GM23338 (cell line): ENCODE measurements at places on chromosomes 16 and 17. TPM values are rescaled to one million over a fixed set of nuclear protein-coding genes. Genes with fewer than 3 reads are reported as not detected.
A peak's percentile ranks its signal among the peaks of the same experiment; 100 is the strongest.

ARHGDIG gene
- total RNA-seq = 1.0 and 1.2 TPM in 2 replicates

TNRC6C gene
- 16.2 and 16.6 TPM in 2 replicates for total RNA-seq

- DNase-seq = no peak
- H3K4me1 ChIP-seq = no peaks in the 10 kb centered on the region
- no peak overlapping the region for H3K4me3 ChIP-seq
- H3K36me3 ChIP-seq = no peaks in the 10 kb centered on the region
Measured at GRCh38 chr16:79013930-79014660, 586.4 kb downstream of the MAF start.

XAF1 gene
- total RNA-seq = not detected in 2 replicates

DNA sequence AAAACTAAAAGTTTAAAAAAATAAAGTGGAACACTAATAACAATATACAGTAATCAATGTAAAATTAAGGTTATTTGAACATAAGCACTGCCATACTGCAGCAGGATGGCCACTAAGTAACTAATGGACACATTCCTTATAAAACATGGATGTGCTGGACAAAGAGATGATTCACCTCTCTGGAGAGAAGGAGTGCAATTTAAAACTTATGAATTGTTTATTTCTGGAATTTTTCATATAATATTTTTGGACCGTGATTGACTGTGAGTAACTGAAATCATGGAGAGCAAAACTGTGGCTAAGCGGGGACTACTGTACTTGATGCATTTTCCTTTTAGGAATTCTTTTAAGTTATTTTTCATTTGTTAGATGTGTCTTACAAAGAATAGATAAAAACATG lies 21.8 kb downstream of the CBFB start:
- H3K27me3 ChIP-seq = no peaks in the 10 kb centered on the region
- DNase-seq = no peak
- H3K4me1 ChIP-seq = no peaks in the 10 kb centered on the region; the same call in 1 of the 2 replicates
- no peak overlapping the region for H3K27ac ChIP-seq
- no peaks in the 10 kb centered on the region for H3K36me3 ChIP-seq
- no peak overlapping the region for H3K4me3 ChIP-seq

CRHR1 gene
- 0.70 and 0.76 TPM in 2 replicates for total RNA-seq

DNA sequence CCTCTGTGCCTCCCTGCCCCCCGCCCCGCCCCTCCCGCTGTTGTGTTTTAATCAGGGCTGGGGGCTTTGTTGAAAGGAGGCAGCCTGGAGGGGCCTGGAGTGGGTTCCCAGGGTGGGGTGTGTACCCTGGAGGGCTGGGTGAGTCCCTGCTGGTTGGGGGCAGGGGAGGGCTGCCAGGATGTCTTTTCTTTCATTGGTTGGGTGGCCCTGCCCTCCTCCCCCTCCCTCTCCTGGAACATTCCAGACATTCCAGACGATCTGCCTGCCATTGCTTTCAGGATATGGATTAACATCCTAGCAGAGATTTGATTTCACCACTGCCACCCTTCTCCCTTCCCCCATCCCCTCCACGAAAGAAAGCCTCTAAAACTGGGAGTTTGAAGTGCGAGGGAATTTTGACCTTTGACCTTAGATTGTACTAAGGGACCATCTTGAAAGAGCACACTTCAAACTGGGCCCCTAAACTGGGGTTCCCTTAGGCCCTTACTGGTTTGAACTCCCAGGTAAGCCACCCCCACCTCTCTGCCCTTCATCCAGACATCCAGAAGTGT lies 25.3 kb downstream of the IGF2BP1 start:
- peak overlapping the region; percentile 51 for H3K4me3 ChIP-seq
- peak overlapping the region; percentile 100 for H3K27ac ChIP-seq
- peaks cover 77% of the 10 kb centered on the region for H3K4me1 ChIP-seq
- no peaks in the 10 kb centered on the region for H3K27me3 ChIP-seq
- peaks cover 27% of the 10 kb centered on the region for H3K36me3 ChIP-seq

DNA sequence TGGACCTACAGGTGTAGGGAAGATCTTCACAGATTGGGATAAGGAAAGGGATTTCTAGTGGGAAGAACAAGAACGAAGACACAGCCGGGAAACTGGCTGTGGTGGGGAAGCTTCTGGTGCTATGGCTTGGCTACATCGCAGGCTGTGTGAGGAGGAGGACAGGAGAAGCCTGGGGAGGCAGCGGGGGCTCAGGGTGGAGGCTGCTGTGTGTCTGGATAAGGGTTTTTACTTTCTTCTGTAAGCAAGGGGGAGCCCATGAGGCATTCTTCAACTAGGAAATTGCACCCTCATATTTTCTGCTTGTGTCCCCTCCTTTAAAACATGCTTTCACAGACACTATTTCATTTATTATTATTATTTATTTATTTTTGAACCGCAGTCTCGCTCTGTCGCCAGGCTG lies 2.9 kb upstream of the RHBDF2 start:
- no peak overlapping the region for H3K27ac ChIP-seq
- no peak overlapping the region for H3K4me3 ChIP-seq
- H3K36me3 ChIP-seq = no peaks in the 10 kb centered on the region
- H3K27me3 ChIP-seq = peaks cover 4% of the 10 kb centered on the region; the same call in 1 of the 2 replicates
- peaks cover 15% of the 10 kb centered on the region; the same call in 1 of the 2 replicates for H3K4me1 ChIP-seq

DNA sequence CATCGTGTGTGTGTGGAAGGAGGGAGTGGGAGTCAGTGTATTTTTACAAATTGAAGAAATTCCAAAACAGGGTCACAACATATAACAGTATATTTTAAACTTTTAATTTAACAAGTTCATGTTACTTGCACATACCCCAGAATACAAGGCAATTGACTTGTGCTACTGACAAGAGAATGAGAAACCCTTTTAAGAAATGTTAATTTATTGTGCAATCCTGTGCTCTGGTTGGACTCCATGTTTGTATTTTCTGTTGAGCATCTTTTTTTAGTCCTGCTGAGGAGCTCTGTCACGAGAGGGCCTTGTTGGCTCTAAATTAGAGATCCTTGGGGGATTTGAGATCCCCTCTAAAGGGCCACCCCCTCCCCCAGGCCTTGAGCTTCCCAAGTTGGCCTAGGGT lies 1.1 kb upstream of the EMP2 start:
- peak overlapping the region; percentile 82; the same call in 1 of the 2 replicates for H3K4me3 ChIP-seq
- no peaks in the 10 kb centered on the region for H3K27me3 ChIP-seq
- H3K4me1 ChIP-seq = peaks cover 43% of the 10 kb centered on the region
- no peak overlapping the region for H3K27ac ChIP-seq

RMI2 gene
- total RNA-seq = 98.2 and 120 TPM in 2 replicates

GRCh38 chr16:620700-621525 lies 9.9 kb upstream of the WFIKKN1 start:
- no peaks in the 10 kb centered on the region for H3K36me3 ChIP-seq
- H3K27me3 ChIP-seq = no peaks in the 10 kb centered on the region
- no peak for DNase-seq
- peaks cover 12% of the 10 kb centered on the region; the same call in 1 of the 2 replicates for H3K4me1 ChIP-seq
- no peak overlapping the region; the same call in 1 of the 2 replicates for H3K27ac ChIP-seq

ZNF18 gene
- 9.2 and 9.8 TPM in 2 replicates for total RNA-seq

DNA sequence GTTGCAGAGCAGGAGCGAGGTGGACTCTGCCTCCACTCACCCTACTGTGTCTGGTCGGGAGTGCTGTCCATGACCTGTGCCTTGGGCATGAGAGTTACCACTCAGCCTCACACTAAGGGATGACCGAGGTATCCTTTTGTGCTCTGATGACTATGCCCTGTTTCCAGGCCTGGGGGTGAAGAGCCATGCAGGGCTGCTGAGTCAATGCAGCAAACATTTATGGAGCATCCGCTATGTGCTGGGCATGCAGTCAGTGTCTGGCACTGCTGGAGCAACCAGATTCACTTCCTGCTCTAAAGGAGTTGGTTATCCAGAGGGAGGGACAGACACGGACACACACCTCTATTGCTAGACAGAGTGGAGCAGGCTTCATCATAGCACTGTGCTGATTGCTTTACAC lies 7.6 kb upstream of the HNF1B start:
- no peaks in the 10 kb centered on the region for H3K36me3 ChIP-seq
- H3K27me3 ChIP-seq = peaks cover 21% of the 10 kb centered on the region
- H3K4me3 ChIP-seq = no peak overlapping the region
- no peaks in the 10 kb centered on the region for H3K4me1 ChIP-seq
- DNase-seq = no peak
- H3K27ac ChIP-seq = no peak overlapping the region

USP43 gene
- 7.2 and 12.5 TPM in 2 replicates for total RNA-seq

TGFB1I1 gene
- 4.1 and 4.2 TPM in 2 replicates for total RNA-seq

DNA sequence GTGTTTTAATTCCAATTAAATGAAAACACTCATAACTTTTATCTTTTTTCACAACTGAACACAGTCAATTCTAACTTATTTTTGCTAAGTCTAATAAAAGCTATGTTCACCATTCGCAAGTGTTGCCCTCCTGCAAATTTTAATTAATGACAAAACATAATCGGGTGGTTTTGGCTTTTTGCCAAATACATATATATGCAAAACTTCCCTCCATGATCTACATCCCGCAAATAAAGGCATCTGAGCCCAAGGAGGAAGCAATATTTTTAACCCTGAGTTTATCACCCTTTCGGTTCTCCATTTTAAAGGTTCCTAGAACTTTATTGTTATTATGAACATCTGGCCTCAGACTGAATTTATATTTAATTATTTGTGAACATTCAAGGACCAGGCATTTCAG lies 507.9 kb downstream of the CDH13 start:
- H3K36me3 ChIP-seq = no peaks in the 10 kb centered on the region
- no peaks in the 10 kb centered on the region for H3K4me1 ChIP-seq
- no peak for DNase-seq

CASKIN1 gene
- 2.4 and 6.2 TPM in 2 replicates for total RNA-seq

GRCh38 chr17:45087978-45088377 lies 26.9 kb downstream of the NMT1 start:
- H3K36me3 ChIP-seq = peaks cover 45% of the 10 kb centered on the region

- no peak overlapping the region for H3K4me3 ChIP-seq
- H3K36me3 ChIP-seq = no peaks in the 10 kb centered on the region
Measured at GRCh38 chr17:68382582-68383085, 74.7 kb downstream of the WIPI1 start.

C16orf92 gene
- not detected in 2 replicates for total RNA-seq

SEZ6L2 gene
- total RNA-seq = 55.8 and 71.9 TPM in 2 replicates

- H3K4me3 ChIP-seq = no peak overlapping the region
- no peaks in the 10 kb centered on the region for H3K36me3 ChIP-seq
- H3K27me3 ChIP-seq = no peaks in the 10 kb centered on the region
- H3K27ac ChIP-seq = no peak overlapping the region
- no peaks in the 10 kb centered on the region for H3K4me1 ChIP-seq
Measured at GRCh38 chr17:80960797-80961452, 30.7 kb upstream of the CHMP6 start.

MPV17L gene
- total RNA-seq = 8.0 and 11.7 TPM in 2 replicates

DNA sequence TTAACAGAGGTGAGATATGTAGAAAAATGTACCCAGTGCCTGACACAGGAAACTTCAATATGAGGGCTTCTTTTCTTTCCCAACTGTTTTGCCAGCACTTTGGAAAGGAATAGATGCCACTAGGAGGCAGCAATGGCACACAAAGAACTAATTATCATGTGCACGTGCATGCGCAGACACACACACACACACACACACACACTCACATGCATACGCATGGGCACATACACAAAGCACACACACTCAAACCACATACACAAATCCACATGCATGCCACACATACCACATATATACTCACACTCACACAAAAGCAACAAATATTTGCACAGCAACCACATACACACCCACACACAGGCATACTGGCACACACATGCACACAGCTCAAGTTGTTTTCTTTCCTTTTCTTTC lies 8.8 kb upstream of the CEP112 start:
- no peak overlapping the region for H3K4me3 ChIP-seq
- no peak overlapping the region for H3K27ac ChIP-seq
- peak; percentile 80 for DNase-seq
- no peaks in the 10 kb centered on the region for H3K36me3 ChIP-seq
- no peaks in the 10 kb centered on the region for H3K27me3 ChIP-seq

GRCh38 chr17:65433592-65433991 lies 127.9 kb downstream of the AXIN2 start:
- no peaks in the 10 kb centered on the region for H3K4me1 ChIP-seq
- DNase-seq = no peak
- no peak overlapping the region for H3K4me3 ChIP-seq
- H3K27me3 ChIP-seq = no peaks in the 10 kb centered on the region

DNA sequence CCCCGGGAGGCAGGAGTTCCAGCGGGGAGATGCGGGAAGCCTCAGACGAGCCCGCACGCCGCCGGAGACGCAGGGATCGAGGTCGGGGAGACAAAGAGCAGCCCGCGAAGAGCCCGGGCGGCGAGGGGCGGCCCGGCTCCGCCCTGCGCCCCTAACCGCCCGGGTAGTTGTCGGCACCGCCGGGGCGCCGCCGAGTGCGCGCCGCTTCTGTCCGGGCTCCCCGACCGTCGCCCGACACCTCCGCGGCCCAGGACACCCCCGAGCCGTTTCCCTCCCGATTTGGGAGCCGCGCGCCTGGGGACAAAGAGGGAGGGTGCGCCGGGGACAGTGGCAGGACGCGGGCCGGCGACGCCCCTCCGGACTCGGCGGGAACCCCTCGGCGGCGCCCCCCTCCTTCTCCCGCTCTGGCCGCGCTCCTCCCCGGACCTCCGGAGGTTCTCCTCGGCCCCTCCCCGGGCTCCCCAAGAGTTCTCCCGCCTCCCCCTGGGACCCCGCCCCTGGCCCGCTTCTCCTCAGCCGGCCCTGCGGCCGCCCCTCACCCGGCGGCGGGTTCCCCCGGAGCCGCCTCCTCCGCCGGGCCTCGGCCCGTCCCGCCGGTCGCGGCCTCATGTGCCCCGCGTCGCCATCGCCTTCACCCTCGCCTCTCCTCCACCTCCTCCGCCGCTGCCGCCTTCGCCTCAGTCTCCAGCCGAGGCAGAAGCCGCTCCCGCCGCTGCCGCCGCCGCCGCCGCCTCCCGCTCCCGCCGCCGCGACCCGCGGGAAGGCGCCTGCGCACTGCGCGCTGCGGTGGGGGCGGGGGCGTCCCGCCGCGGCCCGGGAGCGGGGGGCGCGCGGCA lies at the start of gene GJC1:
Gene GJC1 (minus strand): TSS at position 765 of the 836 bp plus-strand sequence. CDS start 24,470 bp downstream, outside the sequence.
- H3K27me3 ChIP-seq = no peaks in the 10 kb centered on the region
- no peaks in the 10 kb centered on the region for H3K36me3 ChIP-seq
- peaks cover 36% of the 10 kb centered on the region for H3K4me1 ChIP-seq

PMFBP1 gene
- 1.3 and 2.6 TPM in 2 replicates for total RNA-seq

DNA sequence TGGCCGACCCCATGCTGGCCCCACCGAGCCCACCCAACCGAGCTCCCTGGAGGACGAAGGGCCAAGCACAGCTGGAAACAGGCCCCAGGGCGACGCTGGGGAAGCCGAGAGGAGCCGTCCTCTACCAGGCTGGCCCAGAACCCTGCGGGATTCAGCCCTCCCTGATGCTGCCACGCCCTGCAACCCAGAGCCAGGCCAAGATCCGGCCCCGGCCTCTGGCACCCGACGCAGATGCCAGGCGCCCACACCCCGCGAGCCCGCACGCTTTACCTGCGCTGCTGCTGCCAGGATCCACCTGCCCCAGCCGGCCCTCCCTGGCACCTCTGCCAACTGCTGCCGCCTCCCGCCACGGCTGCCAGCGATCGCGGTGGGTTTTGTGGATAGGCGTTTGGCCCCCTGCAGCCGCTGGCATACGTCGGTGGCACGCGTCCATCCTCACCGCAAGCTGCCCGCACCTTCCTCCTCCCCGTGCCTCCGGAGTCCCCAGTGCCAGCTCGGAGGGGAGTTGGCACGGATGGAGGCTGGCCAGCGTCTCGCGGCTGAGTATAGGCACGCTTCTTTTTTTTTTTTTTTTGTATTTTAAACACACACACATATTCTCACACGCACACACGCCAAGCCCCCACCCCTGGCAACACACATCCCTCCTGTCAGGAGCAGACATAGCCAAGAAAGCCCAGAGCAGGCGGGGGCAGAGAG lies 41.3 kb upstream of the ACSF3 start:
- H3K27me3 ChIP-seq = no peaks in the 10 kb centered on the region
- no peaks in the 10 kb centered on the region for H3K36me3 ChIP-seq
- H3K4me1 ChIP-seq = 0 out of 2 replicates have a peak, but pooled peaks cover 5% of the 10 kb centered on the region
- no peak overlapping the region for H3K4me3 ChIP-seq

FOXO3B gene
- 21.1 and 22.3 TPM in 2 replicates for total RNA-seq
